ENCODE measurements at places on chromosomes 7 and 10.

DNA sequence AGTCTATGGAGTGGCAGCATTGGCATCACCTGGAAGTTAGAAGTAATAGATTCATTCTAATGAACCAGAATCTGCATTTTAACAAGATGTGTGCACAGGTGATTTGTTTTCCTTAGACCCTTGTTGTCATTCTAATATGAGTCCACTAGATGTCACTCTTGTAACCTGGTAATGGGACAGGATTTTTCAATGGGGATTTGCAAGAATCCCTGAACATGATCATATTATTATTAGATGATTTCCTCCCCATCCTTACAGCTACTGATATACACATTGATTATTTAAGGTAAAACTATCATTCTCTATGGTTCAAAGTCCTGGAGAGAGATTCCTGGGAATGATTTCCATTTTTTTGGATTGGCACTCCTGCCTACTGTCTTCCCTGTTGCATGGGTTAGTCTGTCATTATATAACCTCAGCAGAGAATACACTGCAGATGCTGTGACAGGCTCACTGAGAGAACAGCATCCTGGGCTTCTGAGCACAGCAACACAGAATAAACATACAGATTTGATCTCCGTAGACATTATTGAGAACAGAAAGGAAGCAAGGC is 194.9 kb downstream of the SUGCT start:
- peak; percentile 53 for DNase-seq

DNA sequence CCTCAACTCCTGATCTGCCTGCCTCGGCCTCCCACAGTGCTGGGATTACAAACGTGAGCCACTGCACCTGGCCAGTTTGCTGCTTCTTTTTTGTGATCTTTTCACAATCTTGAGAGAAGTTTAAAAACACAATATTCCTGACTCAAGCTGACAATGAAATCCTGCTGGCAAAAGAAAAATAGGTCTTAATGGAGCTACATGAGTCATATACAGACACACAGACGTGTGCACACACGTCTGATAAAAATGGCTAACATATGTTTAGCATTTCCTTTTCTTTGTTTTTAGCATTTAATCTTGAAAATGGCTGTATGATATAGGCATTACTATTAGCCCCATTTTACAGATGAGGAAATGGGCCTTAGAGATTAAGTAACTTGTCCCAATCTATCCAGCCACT is 29.4 kb upstream of the RAB18 start:
- DNase-seq: no peak

GRCh38 chr7:87513735-87514335 is 38.4 kb upstream of the ABCB4 start:
- DNase-seq: no peak

DNA sequence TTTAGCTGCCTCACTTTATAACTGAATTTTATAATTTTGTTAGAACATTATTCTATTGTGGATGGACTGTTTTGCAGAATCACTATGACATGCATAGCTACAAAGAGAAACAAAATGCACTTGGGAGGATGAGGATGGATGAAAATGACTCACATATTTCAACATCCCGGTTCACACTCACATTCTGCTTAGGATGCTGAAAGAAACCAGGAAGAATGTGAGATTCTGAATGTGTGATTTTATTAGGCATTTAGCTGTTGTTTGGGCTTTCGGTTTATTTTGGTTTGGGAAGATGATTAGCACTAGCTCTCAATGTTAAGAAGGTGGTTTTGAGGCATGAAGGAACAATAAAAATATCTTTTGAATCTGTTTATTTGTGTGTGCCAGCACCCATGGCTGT is 235.5 kb downstream of the SEMA3E start:
- DNase-seq: no peak

DNA sequence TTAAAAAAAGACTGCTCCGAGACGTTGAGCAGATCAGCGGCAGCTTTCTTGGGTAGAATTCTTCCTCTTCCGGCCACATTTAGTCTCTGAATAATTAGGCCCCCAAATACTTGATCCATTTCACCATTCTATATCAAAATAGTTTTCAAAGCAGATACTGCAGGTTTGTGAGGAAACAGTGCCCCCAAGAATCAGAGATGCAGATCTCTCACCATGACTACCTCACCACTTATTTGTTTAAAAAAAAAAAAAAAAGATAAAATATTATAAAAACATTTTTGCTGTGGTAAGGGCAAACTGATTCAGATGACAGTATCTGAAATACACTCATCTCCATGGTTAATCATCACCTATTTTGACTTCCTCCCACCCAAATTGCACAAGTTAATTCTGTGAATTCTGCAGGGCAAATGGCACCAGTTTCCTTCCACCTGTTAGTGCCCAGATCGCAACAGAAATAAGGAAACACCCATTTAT is 210.4 kb downstream of the FAM107B start:
- peak; percentile 25 for DNase-seq

Measured in Jurkat, Clone E6-1 (cell line).